Breast epithelium (tissue), 4 donors: ENCODE measurements at places on chromosomes 16 and 17.

DNA sequence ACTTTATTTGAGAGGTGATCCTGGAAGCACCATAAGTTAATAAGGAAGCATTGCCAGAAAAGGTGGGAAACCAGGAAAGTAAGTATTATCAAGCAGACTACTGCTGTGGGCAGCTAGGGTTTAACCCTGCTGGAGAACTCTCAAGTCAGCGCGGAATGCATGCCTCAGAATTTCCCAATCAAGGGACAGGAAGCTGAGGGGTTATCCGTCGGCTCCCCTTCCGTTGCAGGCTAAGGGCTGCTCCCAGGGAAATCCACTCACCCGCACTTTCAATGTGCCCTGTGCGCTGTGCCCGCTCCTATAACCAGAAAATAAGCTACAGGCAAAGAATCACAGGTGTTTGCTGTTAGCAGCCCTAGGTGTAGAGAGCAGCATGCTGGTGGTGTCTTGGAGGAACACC, 138.5 kb upstream of the CACNG3 start:
- no peak for DNase-seq

- no peak for DNase-seq
Measured at GRCh38 chr17:79789943-79790804, 6.7 kb downstream of the CBX8 start.

GRCh38 chr16:84756830-84757229, 57.0 kb downstream of the USP10 start:
- no peak for DNase-seq

GRCh38 chr16:89138843-89139520, 32.6 kb upstream of the CDH15 start:
- DNase-seq: no peak

DNA sequence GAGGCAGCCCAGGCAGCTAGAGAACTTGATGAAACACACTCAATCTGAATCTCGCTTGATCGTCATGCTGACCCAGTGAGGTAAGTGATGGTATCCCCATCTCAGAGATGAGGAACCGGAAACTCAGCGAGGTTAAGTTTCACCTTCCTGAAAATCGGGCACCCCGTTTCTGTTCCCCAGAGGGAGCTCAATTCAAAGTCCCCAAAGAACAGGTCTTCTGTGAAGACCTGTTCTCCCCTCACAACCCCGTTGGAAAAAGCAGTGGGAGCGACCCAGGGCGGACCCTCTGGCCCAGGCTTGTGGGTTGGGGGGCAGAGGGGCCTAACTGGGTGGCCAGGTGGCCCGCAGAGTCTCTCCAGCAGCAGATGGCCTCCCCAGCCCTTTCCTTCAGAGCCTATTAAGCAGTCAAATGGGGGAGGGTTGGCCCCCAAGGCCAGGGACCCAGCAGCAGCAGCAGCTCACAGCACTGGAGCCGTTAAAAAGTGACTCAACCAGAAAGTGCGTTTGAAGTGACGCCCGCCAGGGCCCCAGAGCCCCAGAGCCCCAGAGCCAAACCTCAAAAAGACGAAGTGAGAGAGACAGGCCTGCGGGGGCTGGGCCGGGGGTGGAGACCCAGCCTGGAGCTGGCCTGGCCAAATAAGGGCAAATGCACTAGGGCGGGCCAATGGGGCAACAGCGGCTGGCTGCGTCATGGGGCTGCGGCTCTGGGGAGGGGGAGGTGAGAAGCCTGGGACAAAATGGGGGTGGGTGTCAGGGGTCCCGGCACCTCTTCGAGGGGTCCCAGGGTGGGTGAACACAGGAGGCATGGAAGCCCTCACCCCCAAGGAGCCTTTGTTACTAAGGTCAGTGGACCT, 9.2 kb upstream of the TSPOAP1 start:
- no peak for DNase-seq

GRCh38 chr17:80424878-80425765, 10.2 kb downstream of the ENDOV start:
- no peak for DNase-seq
